ENCODE measurements at places on chromosomes 12 and 14. TPM values are rescaled to one million over a fixed set of nuclear protein-coding genes. Genes with fewer than 3 reads are reported as not detected.

The KERA gene
- total RNA-seq, result not detected

The STAB2 gene
- total RNA-seq, result 0.27 TPM

The REM2 gene
- total RNA-seq, result 0.89 TPM

The RASSF3 gene
- 18.7 TPM for total RNA-seq

The PLEKHA5 gene
- total RNA-seq, result 35.4 TPM

The TAS2R50 gene
- total RNA-seq, result 3.9 TPM

The TPPP2 gene
- not detected for total RNA-seq

GRCh38 chr14:102075155-102075554 is 11.7 kb downstream of the HSP90AA1 start:
- no peak for DNase-seq

GRCh38 chr12:24360907-24361306 is 411.4 kb upstream of the SOX5 start:
- DNase-seq, result no peak

- no peak for DNase-seq
Observed at GRCh38 chr12:109778684-109779083, 54.5 kb downstream of the TRPV4 start.

- no peak for DNase-seq
Observed at GRCh38 chr14:78666336-78667056, 496.3 kb downstream of the NRXN3 start.

- DNase-seq, result no peak
Observed at GRCh38 chr12:5083955-5084849, 40.5 kb downstream of the KCNA5 start.

DNA sequence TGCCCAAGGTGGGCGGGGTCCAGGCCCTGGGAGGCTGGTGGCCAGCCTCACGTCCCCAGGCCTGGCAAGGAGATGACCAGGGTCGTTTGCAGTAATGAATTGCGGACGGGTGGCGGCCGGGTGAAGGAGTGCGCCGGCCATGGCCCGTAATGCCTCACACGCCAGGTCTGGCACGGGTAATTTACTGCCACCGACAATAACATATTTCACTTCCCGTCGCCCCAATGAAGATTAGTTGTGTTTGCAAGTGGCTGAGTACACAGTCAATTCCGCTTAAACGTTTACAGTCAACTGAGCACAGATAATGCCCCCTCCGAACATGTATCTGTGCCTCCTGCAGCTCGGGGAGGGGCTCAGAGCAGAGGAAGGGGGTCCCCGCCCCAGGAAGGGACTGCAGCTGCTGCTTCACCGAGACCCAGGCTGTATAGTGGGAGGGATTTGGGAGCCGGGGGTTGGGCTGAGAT is 48.3 kb downstream of the MVK start:
- no peak for DNase-seq

GRCh38 chr12:74977832-74978481 is 231.7 kb downstream of the KCNC2 start:
- DNase-seq, result no peak

- DNase-seq, result no peak
Observed at GRCh38 chr12:30519535-30519934, 176.1 kb downstream of the IPO8 start.

DNA sequence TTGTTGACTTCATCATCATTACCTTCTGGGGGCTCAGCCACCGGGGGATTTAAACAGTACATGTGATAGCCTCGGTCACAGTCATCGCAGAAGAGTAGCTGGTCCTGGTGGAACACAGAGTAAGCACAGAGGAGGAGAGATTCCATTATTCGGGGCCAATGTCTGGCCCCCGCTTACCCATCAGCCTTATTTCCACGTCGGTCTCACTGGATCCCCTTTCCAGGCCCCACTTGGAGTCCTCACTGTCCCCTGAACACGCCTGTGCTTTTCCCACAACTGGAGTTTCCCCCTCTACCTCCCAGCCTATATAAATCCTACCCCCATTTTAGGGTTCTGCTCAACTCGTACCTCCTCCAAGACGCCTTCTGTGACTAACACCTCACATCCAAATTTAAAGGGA is 274.0 kb downstream of the DPF3 start:
- no peak for DNase-seq

DNA sequence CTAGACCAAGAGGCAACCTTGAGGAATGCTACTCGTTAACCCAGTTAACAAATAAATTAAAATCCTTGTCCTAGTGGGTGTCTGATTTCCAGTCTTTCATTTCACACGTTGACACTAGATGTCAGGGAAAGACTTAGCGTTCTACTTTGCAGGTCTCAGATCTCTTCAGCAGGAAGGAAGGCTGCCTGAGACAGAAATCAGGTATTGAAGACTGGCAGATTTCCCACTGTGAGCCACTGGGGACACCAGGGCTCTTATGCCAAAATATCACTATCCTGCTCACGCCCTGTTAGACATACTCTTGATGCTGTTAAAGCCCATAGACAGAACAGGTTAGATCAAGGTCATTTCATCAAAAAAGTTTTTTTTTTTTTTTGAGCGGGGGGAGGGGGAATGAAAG is 33.0 kb downstream of the EMP1 start:
- no peak for DNase-seq

GRCh38 chr12:80422550-80422949 is 21.5 kb upstream of the PTPRQ start:
- DNase-seq, result no peak

GRCh38 chr12:98295681-98296080 is 219.7 kb upstream of the TMPO start:
- no peak for DNase-seq

DNA sequence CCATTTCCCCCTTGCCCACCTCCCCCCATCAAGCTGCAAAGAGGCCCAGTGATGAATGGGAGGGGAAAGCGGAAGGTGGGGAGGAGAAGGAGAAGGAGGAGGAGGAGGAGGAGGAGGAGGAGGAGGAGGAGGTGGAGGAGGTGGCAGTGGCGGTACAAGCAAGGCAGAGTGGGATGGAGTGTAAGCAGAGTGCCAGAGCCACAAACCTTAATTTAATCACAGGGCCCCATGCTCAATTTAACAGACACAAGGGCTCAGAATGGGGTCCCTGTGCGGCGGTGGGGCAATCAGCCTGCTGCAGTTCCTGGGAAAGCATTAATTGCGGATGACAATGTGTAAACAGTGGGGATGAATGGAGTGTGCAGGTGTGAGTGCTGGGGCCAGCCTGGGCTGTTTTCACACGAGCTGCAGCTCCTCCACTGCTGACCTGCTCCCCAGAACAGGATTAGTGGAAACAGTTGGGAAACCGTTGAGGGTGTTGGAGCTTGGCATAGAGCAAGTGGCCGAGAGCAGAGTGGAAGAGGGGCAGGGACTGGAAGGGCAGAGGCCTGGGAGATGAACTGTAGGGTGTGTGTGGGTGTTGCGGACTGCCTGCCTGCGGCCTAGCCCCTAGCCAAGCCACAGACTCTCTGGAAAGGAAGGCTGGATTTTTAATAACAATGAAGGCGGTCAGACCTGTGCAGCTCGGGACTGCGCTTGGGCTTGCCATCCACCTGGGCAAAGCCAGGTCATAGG is 36.4 kb upstream of the SMOC1 start:
- no peak for DNase-seq

DNA sequence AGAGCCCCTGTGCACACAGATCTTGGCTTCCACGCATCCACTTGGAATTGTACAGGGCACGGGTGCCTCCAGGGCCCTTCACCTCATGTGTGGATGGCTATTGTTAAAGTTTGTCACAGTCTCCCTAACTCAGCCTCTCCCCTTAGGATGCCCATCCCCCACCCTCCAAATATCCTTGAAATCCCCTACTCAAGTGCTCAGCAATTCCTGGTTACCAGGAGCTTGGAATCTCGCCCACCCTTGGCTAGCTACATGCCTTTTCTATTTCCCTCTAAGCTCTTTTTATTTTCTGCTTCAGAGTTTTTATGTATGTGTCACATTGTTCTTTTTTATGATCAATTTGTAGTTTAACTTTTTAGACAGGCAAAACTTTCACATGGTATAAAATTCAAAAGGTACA is 13.0 kb upstream of the NR1H4 start:
- DNase-seq, result no peak

DNA sequence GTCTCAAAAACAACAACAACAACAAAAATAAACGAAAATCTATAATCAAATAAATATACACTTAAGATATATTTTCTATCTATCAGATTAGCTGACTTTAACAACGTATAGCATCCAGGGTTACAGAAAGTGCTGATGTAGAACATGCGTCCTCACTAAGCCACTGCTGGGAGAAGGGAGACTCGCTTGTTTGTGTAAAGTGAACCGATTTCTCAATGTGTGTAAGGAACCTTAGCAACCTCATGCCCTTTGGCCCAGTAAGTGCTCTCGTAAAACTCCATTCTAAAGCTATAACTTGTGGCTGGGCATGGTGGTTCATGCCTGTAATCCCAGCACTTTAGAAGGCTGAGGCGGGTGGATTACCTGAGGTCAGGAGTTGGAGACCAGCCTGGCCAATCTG is 23.8 kb downstream of the NFKBIA start:
- DNase-seq, result peak; percentile 19

- DNase-seq, result peak; percentile 29
Observed at GRCh38 chr14:45253754-45254310, 830 bp upstream of the MIS18BP1 start.

DNA sequence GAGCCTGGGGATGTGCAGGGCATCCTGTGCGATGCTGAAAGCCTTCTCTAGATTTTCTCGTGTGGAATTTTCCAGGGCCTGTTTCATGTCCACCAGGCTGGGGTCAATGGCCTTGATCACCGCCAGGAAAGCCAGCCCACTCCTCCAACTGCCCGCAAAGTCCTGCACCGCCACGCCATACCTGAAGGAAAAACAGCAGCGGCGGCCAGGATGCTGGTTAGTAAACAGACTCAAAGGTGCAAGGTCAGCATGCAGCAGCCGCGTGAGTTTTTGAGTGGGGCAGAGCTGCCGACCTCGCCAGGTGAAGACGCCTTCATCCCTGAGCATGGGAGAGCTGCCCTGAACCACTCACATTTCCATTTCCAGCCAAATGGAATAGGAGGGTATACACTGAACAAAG is 53.4 kb upstream of the DICER1 start:
- peak; percentile 28 for DNase-seq

DNA sequence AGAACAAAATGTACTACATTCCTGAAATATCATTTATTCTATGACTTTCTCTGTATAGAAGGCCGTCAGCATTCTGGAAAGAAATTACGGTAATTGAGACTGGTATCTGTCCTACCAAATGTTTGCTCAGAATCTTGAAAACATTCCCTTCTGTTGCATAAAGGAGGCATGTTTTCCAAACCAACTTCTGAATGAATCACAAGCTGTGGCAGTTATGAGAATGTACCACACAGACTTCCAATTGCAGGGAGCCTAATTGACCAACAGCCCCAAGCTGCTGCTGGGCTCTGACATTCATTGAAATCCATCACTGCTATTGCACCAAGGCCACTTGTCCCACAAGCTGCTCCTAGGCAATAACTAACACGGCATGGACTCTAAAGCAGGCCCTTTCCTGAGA is 185.3 kb upstream of the CCDC196 start:
- DNase-seq, result no peak

GRCh38 chr12:1878214-1878613 is 40.2 kb downstream of the CACNA2D4 start:
- no peak for DNase-seq

- no peak for DNase-seq
Observed at GRCh38 chr12:24840046-24840800, 108.7 kb downstream of the BCAT1 start.

DNA sequence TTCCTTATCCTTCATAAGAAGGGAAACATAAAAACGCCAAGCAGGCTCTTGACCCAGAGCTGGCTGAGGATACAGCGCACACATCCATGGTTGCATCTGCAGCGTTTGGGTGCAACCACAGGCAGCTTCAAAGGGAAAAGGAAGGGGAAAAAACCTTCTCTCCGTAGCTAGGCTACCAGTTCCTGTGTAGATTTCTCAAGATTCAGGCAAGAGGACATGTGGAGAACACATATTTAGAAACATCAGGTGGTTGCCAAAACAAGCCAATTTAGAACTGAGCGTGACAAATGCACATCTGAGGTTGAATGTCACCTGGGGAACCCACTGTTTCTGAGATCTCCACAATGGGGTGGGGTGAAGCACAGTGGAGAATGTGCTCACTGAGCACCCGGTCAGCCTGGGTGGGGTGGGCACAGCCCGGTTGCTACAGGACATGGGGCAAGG is 78.3 kb upstream of the BDKRB2 start:
- DNase-seq, result no peak

- no peak for DNase-seq
Observed at GRCh38 chr12:96658075-96658474, 168.7 kb downstream of the CFAP54 start.

- DNase-seq, result peak; percentile 79
Observed at GRCh38 chr12:32549675-32550079, 129.4 kb upstream of the DNM1L start.

- DNase-seq, result no peak
Observed at GRCh38 chr14:85187521-85187920, 342.4 kb upstream of the FLRT2 start.
